GM12878 (cell line): ENCODE measurements at places on chromosomes 16 and 17. TPM values are rescaled to one million over a fixed set of nuclear protein-coding genes. Genes with fewer than 3 reads are reported as not detected.

DNA sequence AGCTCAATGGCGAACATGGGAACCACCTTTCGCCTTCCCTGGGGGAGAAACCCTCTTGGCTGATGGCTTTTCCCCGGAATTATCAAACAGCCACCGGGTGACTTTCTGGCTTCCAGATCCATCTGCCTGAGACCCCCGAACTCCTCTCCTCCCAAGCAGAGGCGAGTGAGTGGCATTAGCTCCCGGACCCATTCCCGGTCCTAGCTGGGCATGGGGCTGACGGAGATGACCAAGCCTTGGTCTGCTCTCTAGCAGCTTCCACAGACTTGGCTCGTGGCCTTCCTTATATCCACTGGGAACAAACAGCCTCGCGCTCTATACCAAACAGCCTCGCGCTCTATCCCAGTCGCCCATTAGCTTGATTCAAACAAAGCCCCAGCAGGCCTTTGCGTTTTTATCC is 62.4 kb downstream of the CCDC182 start:
- no peak overlapping the region for H3K27ac ChIP-seq
- H3K4me1 ChIP-seq: no peaks in the 10 kb centered on the region
- H3K4me3 ChIP-seq: no peak overlapping the region
- H3K36me3 ChIP-seq: no peaks in the 10 kb centered on the region; the same call in 1 of the 2 replicates
- no peaks in the 10 kb centered on the region for H3K27me3 ChIP-seq

DNA sequence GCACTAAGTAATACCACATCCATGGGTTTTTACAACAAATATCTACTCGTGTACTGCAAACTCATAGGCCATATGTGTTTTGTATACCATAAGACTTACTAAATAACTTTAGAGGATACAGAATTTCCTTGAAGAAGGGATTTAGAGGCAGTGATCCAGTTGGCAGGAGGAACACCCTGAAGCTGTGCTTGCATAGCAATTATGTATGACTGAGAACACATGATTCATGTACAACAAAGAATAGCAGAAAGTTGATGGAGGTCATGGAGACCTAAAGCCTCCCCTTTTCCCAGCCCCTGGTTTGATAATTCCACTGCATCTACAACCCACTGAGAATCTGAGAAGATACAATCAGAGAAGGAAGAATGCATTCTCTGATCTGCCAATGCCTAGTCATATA is 83.8 kb upstream of the PMFBP1 start:
- no peak overlapping the region for H3K4me3 ChIP-seq
- DNase-seq: no peak
- no peaks in the 10 kb centered on the region for H3K36me3 ChIP-seq
- H3K27ac ChIP-seq: no peak overlapping the region
- H3K4me1 ChIP-seq: no peaks in the 10 kb centered on the region

DNA sequence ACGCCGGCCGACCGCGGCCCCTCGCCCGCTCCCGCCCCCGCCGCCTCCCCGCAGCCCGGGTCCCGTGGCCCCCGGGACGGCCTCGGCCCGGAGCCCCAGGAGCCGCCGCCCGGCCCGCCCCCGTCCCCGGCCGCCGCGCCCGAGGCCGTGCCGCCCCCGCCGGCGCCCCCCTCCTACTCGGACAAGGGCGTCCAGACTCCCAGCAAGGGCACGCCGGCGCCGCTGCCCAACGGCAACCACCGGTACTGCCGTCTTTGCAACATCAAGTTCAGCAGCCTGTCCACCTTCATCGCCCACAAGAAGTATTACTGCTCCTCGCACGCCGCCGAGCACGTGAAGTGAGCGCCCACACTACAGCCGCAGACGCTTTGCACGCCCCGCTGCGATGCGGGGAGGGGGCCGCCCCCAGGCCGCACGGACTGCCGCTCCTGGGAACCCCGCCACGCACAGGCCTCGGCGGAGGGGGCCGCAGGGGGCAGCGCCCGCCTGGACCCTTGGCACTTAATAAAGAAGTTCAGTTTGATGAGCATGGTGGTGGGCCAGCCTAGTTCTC is 35.5 kb upstream of the ZC3H18 start:
- H3K4me1 ChIP-seq: peaks cover 5% of the 10 kb centered on the region
- no peak for DNase-seq
- peak overlapping the region; percentile 67; the same call in 1 of the 2 replicates for H3K27ac ChIP-seq
- H3K4me3 ChIP-seq: peak overlapping the region; percentile 70
- H3K27me3 ChIP-seq: no peaks in the 10 kb centered on the region

- no peak overlapping the region for H3K27ac ChIP-seq
- DNase-seq: no peak
- H3K36me3 ChIP-seq: peaks cover 64% of the 10 kb centered on the region
- H3K4me1 ChIP-seq: no peaks in the 10 kb centered on the region
- H3K4me3 ChIP-seq: no peak overlapping the region
These were observed 32.7 kb downstream of the TNFRSF13B start for GRCh38 chr17:16939208-16939576.

DNA sequence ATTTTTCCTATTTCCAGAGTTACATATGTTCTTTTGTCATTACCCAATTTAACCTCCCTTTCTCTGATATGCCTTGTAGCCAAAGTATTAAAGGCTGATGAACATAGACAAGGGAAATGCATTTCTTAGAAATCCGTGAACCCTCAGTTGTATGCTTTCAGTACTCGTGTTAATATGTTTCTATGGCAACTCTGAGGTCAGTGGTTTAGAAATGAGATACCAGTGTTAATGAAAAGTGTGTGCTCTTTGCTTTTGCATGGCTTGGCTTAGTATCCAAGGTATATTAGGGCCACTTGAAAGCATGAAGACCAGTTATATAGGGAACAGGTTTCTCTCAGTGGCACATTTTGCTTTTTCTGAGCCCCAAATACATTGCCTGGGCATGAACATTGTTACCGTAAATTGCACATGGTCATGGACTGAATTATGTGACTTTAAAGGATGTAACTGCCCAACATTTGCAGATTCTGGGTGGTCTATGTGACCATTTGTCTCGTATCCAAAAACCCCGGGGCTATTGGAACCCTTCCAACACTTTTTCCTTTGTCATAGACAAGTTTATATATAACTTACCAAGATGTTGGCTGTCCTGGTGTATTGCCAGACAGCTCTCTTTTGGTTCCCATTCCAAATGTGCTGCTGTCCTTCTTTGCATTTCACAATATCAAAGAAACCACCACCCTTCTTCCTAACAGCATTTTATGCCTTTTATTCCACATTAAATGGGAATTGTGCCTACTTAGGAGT is 17.5 kb downstream of the ABHD15 start:
- no peak overlapping the region for H3K4me3 ChIP-seq
- no peak overlapping the region for H3K27ac ChIP-seq
- DNase-seq: no peak
- no peaks in the 10 kb centered on the region for H3K27me3 ChIP-seq
- no peaks in the 10 kb centered on the region for H3K36me3 ChIP-seq

GRCh38 chr16:12951392-12951791 is 50.0 kb downstream of the SHISA9 start:
- no peaks in the 10 kb centered on the region for H3K4me1 ChIP-seq
- no peak overlapping the region for H3K4me3 ChIP-seq
- DNase-seq: no peak
- H3K27ac ChIP-seq: no peak overlapping the region

- H3K36me3 ChIP-seq: no peaks in the 10 kb centered on the region
- no peak for DNase-seq
- H3K27me3 ChIP-seq: no peaks in the 10 kb centered on the region
- H3K27ac ChIP-seq: no peak overlapping the region
These were observed 264.2 kb upstream of the ZFHX3 start for GRCh38 chr16:73311857-73312723.

GRCh38 chr17:31533546-31534155 is 142.2 kb downstream of the RAB11FIP4 start:
- H3K27me3 ChIP-seq: no peaks in the 10 kb centered on the region
- peaks cover 34% of the 10 kb centered on the region for H3K4me1 ChIP-seq
- H3K36me3 ChIP-seq: peaks cover 6% of the 10 kb centered on the region
- no peak for DNase-seq

DNA sequence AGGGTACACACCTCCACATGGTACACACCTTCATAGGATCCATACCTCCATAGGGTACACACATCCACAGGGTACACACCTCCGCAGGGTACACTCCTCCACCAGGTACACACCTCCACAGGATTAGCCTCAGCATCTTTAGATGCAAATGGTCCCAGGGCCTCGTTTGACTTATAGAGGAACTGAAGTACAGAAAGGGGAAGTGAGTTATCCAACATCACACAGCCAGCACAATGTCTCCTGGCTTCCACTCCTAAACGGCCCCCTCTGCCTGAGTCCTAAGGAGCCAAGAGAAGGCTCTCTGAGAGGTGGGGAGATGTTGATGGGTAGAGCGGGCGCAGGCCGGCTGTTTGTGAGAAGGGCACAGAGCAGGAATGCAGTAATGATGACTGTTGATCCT is 12.0 kb downstream of the FOXN1 start:
- H3K27ac ChIP-seq: no peak overlapping the region
- no peaks in the 10 kb centered on the region for H3K27me3 ChIP-seq
- H3K4me3 ChIP-seq: no peak overlapping the region
- H3K4me1 ChIP-seq: peaks cover 9% of the 10 kb centered on the region
- DNase-seq: no peak
- H3K36me3 ChIP-seq: no peaks in the 10 kb centered on the region

Gene CES5A
- not detected in 2 replicates for total RNA-seq

Gene FBXL16
- total RNA-seq: 1.4 and 2.3 TPM in 2 replicates

Gene MON1B
- total RNA-seq: 56.1 and 64.5 TPM in 2 replicates

Gene TEKT5
- total RNA-seq: 0.80 and 2.2 TPM in 2 replicates

Gene TGFB1I1
- 0.24 and 0.49 TPM in 2 replicates for total RNA-seq

GRCh38 chr16:59046335-59046734 is 312.2 kb upstream of the GOT2 start:
- no peak overlapping the region for H3K27ac ChIP-seq
- no peaks in the 10 kb centered on the region for H3K27me3 ChIP-seq
- H3K4me3 ChIP-seq: no peak overlapping the region
- DNase-seq: no peak
- no peaks in the 10 kb centered on the region for H3K4me1 ChIP-seq

DNA sequence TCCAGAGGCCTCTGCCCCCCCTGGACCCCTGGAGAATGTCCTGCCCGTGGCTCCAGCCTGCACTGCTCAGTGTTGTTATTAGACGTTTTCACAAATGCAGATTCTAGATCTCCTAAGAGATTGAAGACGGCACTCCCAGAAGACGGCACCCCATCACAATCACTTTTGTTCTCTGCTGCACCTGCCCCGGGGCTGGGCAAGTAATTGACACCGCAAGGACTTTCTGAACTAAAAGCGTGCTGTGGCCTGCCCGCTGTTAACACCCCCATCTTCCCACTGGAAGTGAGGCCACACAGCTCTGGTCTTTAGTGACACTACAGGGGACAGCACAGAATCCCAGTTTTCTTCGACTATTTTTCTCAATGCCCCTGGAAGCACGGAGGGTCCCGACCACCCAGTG is 256.9 kb downstream of the ENGASE start:
- no peaks in the 10 kb centered on the region for H3K36me3 ChIP-seq
- no peaks in the 10 kb centered on the region; the same call in 1 of the 2 replicates for H3K27me3 ChIP-seq
- H3K4me1 ChIP-seq: no peaks in the 10 kb centered on the region; the same call in 1 of the 2 replicates
- DNase-seq: no peak
- H3K4me3 ChIP-seq: no peak overlapping the region
